Activated T-helper 2 cell treated with anti-CD3 and anti-CD28 coated beads, Interferon-gamma antibody, Interleukin-2, Interleukin-4, amounts not matched to agents 10 μg/mL and 5 μg/mL and 100 μg/mL, durations not matched to agents 14 hours and 24 hours and 36 hours (primary cell): ENCODE measurements at places on chromosomes 7 and 10. TPM values are rescaled to one million over a fixed set of nuclear protein-coding genes. Genes with fewer than 3 reads are reported as not detected.
A peak's percentile ranks its signal among the peaks of the same experiment; 100 is the strongest.

GRCh38 chr7:135509589-135509838 lies 388 bp downstream of the CNOT4 start:
- DNase-seq: no peak

- DNase-seq: no peak
Measured at GRCh38 chr10:103333934-103334520, 16.9 kb downstream of the PCGF6 start.

DNA sequence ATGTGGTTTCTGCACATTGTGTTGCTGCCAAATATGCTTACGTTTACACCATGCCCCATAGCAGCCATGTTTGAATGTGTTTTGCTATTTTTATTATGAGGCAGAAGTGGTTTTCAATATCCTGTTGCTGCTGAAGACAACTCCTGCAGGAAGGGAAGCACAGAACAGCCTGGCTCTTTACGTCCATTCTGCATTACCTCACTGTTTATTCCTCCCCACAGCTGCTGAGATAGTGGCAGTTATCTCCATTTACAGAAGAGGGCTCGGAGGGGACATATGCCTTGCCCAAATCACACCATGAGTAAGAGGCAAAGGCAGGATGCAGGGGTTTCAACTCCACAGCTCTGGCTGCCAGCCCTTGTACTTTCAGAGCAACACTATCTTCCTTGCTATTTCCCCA lies 35.3 kb downstream of the PLPP4 start:
- no peak for DNase-seq

DNA sequence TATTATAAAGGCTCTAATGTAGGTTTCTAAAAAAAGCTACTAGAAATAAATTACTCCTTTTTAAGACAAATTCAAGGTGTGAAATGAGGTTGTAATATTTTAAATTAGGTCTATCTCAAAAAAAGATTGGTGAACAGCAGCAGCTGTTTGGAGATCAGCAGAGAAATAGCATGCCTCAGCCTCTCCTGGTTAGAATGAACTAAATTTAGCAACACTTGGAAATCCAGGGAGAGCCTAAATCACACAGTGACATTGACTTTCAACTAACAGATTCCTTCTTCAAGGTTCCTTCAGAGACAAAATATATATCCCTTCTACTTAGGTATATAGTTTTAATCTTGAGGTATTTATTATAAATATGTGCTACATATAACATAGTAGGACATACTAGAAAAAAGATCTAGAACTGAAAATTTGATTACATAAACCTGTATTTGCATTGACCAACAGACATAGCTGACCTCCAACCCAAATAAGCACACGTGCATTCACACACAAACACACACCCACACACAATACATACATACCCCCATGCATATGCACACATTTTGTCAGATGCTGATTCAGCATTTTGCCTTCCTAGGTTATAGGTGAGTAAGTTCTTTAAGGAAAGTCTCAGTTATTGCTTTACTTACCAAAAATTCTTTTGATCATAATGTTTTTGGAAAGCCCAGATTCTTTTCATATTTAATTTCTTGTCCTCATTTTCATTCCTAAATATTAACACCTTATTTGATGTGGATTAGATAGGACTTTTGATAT lies 47.3 kb downstream of the DGKB start:
- DNase-seq: no peak

DNA sequence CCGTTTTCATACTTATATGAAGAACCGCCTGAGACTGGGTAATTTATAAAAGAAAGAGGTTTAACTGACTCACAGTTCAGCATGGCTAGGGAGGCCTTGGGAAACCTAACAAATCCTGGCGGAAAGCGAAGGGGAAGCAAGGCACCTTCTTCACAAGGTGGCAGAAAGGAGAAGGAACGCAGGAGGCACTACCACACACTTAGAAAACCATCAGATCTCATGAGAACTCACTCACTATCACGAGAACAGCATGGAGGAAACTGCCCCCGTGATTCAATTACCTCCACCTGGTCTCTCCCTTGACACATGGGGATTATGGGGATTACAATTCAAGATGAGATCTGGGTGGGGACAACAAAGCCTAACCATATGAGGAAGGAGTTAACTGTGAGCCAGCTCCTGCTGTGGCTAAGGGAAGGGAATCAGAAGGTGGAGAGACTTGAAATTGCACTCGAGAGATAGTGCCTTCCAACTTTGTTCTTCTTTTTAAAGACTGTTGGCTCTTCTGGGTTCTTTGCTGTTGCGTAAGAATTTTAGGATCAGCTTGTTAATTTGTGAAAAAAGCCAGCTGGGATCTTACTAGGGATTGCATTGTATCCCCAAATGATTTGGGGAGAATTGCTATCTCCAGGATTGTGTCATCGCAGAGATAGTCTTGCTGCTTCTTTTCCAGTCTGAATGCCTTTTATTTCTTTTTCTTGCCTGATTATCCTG lies 21.0 kb downstream of the OPTN start:
- DNase-seq: no peak

GRCh38 chr7:35680403-35681013 lies 14.4 kb downstream of the HERPUD2 start:
- no peak for DNase-seq

GRCh38 chr10:132387764-132388210 lies 9.2 kb upstream of the PWWP2B start:
- DNase-seq: peak; percentile 58

DNA sequence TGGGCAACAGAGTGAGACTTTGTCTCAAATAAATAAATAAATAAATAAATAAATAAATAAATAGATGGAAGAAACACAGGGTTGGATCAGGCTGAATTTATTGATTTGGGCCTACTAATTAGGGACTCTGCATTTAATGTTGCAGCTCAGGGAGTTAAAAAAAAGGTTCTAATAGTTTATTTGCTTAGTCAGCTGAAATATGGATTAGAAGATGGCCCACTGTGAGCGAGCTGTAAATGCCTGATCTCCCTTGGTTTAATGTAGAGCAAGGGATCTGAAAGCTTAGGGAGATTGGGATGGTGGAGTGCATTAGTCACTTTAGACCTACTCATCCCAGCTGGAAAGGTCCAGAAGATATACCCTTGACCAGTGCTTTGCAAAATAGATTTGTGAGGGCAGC lies 25.1 kb upstream of the PDIA4 start:
- no peak for DNase-seq

DNA sequence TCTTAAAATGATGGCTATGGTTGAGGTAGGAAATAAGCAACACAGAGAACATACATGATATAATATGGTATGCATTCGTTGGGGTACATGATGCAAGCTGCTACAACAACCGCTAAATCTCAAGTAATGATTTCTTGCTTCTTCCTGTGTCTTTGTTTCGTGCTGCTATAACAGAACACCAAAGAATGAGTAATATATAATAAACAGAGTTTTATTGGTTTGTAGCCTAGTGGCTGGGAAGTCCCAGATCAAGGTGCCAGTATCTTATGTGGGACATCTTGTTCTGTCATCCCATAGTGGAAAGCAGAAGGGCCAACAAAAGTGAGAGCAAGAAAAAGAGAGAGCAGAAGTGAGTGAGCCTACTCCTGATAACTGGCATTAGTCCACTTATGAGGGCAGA lies 689.7 kb downstream of the SUGCT start:
- DNase-seq: no peak

DNA sequence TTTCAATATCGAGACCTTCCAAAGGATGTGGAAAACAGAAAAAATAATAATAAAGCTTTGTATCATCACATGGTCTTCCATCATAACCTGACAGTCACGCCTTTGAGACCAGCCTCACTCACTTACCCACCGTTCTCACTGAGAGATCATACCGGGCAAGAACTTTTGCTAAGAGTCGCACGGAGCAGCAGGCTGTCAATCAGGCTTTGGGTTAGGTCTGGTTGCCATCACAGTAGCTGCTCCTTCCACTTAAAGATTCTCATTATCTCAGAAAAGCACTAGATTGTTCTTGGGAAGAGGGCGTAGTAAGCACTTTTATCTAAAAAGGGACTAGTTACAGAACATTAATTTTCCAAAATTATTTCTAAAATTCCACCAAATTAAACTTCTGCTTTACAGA lies 2.0 kb downstream of the RELN start:
- DNase-seq: no peak

DNA sequence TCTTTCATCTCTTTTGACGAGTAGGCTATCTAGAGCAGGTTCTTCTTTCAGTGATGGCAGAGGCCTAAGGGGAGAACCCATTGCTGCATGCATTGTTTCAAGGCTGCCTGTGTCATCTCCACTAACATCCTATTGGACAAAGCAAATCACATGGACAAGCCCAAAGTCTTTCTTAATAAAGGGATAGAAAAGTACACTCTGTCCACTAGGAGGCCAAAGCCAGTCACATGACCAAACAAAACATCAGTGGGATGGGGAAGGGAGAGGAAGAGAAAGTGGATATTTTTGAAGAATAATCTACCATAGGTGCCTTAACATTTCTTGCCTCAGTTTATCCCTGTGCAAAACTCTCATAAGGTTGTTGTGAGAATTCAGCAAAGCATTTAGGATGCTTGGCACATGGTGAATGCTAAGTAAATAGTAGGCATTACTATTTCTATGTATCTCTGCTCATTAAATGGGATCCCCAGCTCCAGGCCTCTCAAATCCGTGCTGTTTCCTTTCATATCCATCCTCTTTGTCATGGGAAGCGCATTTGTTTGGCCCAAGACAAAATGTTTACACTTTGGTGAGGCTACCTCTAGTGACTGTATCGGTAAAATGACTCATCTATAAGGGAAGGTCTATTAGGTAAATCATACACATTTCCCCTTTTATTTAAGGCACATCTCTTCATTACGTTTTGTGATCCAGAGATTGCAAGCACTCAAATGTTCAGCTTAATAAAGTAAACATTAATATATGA lies 16.7 kb upstream of the CADPS2 start:
- no peak for DNase-seq

GRCh38 chr7:44062180-44062902 lies 3.0 kb downstream of the PGAM2 start:
- DNase-seq: no peak

Gene C10orf105
- total RNA-seq: 0.11 and 0.18 TPM in 2 replicates

Gene WEE2
- 0.05 TPM in 1 of 2 replicates, not detected in the other for total RNA-seq

Gene RAB11FIP2
- total RNA-seq: 11.2 and 13.8 TPM in 2 replicates

Gene MYOZ1
- not detected in 2 replicates for total RNA-seq

Gene CPED1
- total RNA-seq: not detected in 2 replicates

Gene ACBD7
- 3.6 and 4.8 TPM in 2 replicates for total RNA-seq

Gene OPN1SW
- not detected in 2 replicates for total RNA-seq

Gene GTF2IRD2
- total RNA-seq: 7.2 and 10.0 TPM in 2 replicates

Gene CYP17A1
- not detected in 2 replicates for total RNA-seq

Gene NUTM2D
- total RNA-seq: 1.9 and 2.7 TPM in 2 replicates

Gene CACNB2
- 1.1 and 1.6 TPM in 2 replicates for total RNA-seq

Gene NCF1
- total RNA-seq: 0.52 and 0.90 TPM in 2 replicates

Gene LIPJ
- total RNA-seq: not detected in 2 replicates

Gene GPR85
- not detected in 2 replicates for total RNA-seq

Gene CLDN12
- 7.1 and 7.2 TPM in 2 replicates for total RNA-seq

Gene TLX1
- total RNA-seq: not detected in 2 replicates
